ENCODE measurements at places on chromosomes 6 and 20.

- no peak for DNase-seq
These were observed 542.6 kb downstream of the HDGFL1 start for GRCh38 chr6:23111984-23112383.

- DNase-seq, result no peak
These were observed 18.6 kb downstream of the ARID1B start for GRCh38 chr6:156795825-156796224.

DNA sequence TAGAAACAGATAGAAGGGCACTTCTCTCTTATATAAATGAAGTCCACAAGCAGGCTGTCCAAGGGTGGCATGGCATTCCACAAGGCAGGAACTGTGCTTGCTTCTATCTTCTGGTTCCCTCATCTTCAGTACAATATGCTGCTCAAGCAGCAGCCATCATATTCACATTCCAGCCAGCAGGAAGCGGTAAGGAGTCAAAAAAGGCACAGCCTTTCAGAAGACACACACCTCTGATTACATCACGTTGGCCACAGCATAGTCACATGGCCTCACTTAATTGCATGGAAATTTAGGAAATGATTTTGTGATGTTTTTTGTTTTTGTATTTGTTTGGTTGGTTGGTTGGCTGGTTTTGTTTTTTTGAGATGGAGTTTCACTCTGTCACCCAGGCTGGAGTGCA is 19.0 kb downstream of the REM1 start:
- DNase-seq, result no peak

GRCh38 chr20:2619961-2620595 is 32.4 kb upstream of the NOP56 start:
- DNase-seq, result peak; percentile 13

- DNase-seq, result no peak
These were observed 125.1 kb upstream of the CARMIL1 start for GRCh38 chr6:25154034-25154596.

GRCh38 chr6:63615590-63615989 is 20.0 kb upstream of the PHF3 start:
- DNase-seq, result no peak
